ENCODE measurements at places on chromosomes 6 and 20.

DNA sequence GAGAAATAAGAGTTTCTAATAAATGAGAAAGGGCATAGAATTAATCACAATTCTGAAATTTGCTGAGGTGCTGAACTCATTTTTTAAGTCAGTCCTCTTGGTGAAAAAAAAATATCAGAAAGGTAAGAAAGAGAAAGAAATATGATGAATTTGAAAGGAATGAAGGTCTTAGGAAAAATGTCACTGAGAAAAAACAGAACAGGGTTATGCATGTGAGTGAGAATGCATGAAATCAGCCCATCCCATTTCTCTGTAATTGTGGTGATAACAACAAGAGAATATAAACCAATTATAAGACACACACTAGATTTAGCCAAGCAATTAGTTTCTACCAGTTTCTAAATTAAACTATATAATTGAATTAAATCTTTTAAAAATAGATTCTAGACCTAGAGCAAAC is 138.9 kb downstream of the TBX18 start:
- DNase-seq: no peak

- DNase-seq: no peak
Observed at GRCh38 chr20:37360391-37361115, 14.6 kb downstream of the SRC start.

GRCh38 chr20:63968928-63969760 is 586 bp downstream of the ZNF512B start:
- peak; percentile 53 for DNase-seq

- DNase-seq: peak; percentile 75
Observed at GRCh38 chr20:9068233-9068801, 570 bp upstream of the PLCB4 start.

GRCh38 chr6:24599686-24600399 is 46.1 kb downstream of the KIAA0319 start:
- DNase-seq: no peak

DNA sequence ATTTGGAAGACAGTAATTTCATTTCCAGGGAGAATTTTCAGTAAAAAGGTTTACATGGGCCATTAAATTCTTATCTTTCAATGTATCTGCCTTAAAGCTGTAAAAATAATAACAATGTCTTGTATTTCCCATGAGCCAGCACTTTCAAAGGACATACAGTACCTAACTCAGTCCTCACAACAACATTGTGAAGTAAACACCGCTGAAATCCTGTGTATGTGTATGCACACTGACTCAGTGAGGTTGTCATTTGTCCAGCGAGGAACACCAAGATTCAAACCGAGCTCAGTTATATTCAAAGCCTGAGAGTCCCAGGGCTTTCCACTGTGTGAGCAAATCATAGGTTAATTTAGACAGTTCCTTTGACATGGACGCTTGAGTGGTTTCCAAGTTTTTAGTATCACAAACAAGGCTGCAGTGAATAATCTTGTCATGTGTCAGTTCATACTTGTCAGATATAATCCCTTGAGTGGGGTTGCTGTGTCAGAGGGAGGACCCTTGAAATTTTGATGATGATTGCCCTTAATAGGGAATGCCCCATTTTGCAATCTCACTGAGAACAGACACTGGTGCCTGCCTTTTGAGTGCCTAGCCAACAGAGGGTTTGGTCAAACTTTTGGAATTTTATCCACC is 50.0 kb upstream of the SLC22A23 start:
- DNase-seq: no peak

DNA sequence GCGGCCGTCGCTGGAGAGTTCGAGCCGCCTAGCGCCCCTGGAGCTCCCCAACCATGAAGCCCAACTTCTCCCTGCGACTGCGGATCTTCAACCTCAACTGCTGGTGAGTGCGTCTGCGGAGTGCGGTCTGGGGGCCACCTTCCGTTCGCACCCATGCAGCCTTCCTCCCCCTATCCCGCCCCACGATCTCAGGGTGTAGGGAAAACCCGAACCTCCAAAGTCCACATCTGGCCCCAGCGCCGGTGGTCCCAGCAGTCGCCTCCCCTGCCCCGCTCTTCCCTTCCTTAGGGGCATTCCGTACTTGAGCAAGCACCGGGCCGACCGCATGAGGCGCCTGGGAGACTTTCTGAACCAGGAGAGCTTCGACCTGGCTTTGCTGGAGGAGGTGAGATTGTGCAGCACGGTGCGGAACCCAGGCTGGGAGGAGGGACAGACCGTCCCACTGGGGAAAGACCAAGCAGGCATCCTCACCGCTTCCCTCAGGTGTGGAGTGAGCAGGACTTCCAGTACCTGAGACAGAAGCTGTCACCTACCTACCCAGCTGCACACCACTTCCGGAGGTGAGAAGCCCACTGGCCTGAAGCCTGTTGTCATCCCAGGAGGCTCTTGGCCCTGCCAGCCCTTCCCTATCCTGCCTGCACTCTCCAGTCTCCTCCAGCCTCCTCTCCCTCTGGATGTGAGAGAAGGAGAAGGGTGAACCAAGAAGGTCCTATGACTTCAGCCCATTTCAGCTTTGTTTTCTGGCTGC is 719 bp downstream of the SMPD2 start:
- DNase-seq: peak; percentile 67

GRCh38 chr20:47035026-47035590 is 140.5 kb downstream of the EYA2 start:
- no peak for DNase-seq

GRCh38 chr20:38230957-38231526 is 29.5 kb downstream of the KIAA1755 start:
- no peak for DNase-seq

GRCh38 chr6:39543095-39543494 is 182.1 kb downstream of the KIF6 start:
- DNase-seq: no peak

GRCh38 chr6:142265476-142265875 is 36.3 kb upstream of the ADGRG6 start:
- no peak for DNase-seq

GRCh38 chr6:154661768-154662167 is 71.4 kb upstream of the SCAF8 start:
- no peak for DNase-seq

DNA sequence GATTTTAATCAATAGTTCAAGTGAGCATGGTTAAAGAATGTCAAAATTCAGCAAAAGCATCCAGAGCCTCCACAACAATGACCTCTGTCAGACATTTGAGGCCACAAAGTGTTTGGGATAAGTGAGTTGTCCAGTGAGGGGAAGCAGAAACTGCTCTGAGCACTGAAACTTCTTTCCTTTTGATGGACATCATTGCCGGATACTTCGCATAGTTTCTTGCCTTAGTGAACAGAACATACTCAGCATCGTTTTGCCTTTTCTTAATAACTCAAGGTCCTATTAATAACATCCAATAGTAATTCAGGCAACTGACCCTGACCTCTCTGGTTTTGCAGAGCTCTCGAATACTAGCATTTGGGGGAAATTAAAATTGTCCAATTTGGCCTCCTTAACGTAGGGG is 78.6 kb downstream of the EDN3 start:
- no peak for DNase-seq

DNA sequence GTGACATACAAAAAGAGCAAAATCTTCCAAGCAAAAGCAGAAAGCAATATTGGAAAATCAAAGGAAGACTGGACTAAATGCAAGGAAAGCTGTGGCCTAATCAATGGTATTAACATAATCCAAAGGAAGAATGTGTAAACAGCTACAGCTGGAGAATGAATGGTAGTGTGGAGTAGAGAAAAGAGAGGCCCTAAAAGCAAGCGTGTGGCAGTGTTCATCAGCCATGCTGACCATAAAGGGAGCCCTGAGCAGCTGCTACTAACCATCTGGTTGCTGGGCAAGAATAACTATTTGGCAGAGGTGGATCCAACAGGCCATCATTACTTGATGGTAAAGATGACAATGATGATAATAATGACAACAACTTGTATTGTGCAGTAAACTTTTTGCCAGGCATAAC is 148.5 kb upstream of the BEND6 start:
- peak; percentile 28 for DNase-seq

DNA sequence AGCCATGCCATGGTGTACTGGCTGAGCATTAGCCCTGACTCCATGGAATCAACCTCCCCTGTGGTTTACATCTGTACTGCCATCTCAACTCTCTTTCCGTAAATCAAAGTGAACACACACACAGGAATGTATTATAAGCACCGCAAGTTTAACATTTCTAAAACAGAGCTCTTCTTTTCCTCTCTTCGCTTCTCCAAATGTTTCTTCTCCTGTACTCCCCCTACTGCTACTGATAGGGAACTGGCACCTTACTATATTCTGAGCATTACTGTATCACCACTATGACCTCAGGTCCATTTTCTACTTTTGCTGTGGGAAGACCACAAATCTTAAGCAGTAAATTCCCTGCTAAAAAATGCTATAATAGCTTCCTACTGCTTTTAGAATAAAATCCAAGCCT is 101.2 kb downstream of the NUS1 start:
- DNase-seq: no peak

- DNase-seq: no peak
Observed at GRCh38 chr6:90157441-90157840, 139.2 kb downstream of the BACH2 start.

GRCh38 chr6:106421496-106421895 is 61.0 kb downstream of the CRYBG1 start:
- DNase-seq: no peak

- DNase-seq: no peak
Observed at GRCh38 chr6:106318851-106319250, 6.7 kb downstream of the ATG5 start.

DNA sequence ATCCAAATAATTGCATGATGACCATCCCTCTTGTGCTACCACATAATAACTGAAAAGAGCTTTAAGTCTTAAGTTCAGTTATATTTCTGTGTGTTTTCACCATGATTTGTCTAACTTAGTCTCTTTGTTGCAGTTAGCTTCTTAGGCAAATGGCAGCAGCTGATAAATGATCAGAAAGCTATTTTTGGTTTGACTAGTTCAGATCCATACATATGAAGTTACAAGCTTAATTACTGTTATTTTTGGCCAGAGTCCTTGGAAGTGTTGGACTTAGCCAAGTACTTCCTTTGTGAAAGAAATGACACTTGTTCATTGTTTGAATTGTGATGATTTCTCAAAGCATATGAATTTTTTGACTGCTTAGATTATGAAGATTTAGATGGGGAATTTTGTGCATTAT is 54.2 kb downstream of the HIVEP1 start:
- no peak for DNase-seq

DNA sequence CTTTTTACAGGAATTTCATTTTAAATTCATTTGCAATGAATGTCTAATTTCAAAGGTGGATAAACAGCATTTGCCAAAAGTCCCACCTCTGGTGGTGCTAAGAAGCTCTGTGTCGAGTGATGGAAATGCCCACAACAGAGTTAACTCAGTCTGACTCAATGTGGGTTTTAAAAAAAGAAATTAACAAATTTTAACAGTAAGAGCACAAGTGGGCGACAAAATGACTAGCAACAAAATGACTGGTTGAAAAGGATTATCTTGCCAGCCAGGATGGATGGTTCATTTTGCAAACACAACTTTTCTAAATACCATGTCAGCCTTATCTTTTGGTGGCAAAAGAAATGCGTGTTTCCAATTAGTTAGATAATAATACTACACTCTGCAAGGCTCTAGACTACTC is 14.3 kb upstream of the TAGAP start:
- no peak for DNase-seq

GRCh38 chr20:2993250-2993649 is 50.2 kb upstream of the GNRH2 start:
- DNase-seq: no peak

DNA sequence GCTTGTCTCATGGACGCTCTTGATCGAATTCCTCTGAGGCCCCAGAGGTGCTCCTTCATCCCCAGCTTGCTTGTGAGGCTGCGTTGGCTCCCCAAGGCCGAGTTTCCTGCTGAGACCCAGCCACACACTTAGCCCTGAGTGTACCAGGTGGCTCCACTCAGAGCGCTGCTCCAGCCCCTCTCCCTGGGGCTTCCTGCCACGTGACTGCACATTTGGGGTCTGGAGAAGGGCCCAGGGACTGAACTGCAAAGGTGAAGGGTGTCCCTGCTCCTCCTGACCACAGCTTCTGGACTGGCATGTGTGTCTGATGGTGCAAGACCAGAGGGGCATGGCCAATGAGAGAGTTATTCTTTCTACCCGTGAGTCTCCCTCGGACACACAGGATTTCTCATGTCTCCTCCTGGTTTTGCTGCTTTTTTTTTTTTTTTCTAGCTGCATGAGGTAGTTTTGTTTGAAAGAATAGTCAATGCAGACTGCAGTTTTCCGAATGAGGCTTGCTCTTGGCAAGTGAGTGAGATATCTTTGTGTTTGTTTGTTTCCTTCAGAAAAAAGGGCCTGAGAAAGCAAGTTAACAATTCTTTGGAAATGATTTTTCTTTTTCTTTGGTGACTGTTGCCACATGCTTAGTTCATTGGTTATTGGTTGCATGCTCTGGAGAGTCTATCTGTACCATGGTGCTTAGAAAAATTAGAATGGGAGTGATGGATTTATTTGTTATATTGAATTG is 3.1 kb upstream of the ZNF831 start:
- no peak for DNase-seq

- peak; percentile 83 for DNase-seq
Observed at GRCh38 chr6:67345946-67346345, 1289.1 kb upstream of the ADGRB3 start.

DNA sequence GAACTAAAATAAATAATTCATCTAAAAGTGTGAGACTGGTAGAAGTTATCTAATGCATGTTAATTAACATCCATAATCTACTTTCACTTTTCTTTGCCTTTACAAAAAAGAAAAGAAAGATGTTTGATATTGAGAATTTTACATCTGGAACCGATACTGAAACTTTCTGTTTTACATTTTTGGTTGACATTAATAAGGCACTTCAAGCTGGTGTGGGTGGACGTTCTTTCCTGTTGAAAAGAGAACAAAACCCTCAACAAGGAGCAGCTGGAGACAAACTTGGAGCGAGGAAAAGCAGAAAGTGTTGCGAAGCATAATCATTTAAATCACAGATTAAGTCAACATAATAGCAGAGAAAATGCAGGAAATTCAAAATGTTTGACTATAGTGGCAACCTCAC is 575.2 kb upstream of the ADGRB3 start:
- DNase-seq: no peak

DNA sequence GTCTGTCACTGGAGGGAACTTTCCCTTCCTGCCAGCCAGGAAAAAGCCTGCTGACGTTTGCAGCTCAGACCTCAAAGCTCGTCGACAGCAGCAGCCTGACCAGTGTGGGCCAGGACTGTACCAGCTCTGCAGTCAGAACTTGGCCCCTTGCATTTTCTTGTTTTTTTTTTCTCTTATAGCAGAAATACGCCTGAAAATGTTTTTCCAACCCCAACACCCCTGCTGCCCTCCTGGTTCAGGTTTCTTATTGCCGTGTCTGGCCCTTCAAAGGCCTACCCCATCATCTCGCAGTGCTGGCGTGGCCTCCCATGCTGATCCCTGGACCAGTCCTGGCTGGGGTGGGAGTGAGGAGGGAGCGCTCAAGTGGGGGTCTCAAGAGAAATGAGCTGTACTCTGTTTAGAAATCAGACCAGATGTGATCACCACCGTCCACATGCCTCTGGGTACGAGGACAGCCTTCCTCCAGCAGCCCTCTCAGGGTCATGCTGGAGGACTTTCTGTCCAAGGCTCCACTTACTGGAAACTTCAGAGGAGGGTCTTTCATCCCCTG is 169.0 kb downstream of the FOXC1 start:
- DNase-seq: no peak
